Motor neuron (in vitro differentiated cells): ENCODE measurements at places on chromosomes 16 and 17.
A peak's percentile ranks its signal among the peaks of the same experiment; 100 is the strongest.

DNA sequence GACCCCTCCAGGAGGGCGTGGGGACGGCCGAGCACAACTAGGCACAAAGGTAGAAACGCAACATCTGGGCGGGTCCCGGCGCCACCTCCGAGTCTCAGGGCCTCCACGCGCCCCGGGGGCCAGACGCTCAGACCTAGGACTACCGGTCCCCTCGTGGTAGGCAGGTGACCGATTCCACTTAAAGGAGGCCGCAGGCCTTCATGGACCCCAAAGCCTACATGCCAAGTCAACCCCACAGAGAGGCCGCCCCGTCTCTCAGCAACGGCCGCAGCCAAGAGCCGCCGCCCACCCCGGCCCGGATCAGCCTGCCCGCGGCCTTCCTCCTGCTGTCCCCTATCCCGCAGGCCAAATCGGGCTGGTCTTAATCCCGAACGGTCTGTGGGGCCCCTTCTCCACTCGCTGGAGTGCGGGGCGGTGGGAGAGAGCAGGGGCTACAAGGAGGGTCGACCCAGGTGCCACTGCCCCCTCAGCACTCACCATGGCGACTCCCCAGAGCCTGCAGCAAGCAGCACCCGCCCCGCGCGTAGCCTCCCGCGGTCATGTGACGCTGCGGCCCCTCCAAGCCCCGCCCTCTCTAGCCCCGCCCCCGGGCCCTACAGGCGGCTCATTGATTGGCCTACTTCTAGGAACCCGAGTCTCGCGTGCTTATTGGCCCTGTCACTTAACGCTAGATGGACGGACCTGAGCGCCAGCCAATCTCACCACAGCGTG is at the start of gene VPS35:
Gene VPS35, minus strand, starts transcription at position 525 of the 711 bp plus-strand sequence. Its CDS starts 45 bp downstream, at position 480.
- peak; percentile 89 for ATAC-seq

DNA sequence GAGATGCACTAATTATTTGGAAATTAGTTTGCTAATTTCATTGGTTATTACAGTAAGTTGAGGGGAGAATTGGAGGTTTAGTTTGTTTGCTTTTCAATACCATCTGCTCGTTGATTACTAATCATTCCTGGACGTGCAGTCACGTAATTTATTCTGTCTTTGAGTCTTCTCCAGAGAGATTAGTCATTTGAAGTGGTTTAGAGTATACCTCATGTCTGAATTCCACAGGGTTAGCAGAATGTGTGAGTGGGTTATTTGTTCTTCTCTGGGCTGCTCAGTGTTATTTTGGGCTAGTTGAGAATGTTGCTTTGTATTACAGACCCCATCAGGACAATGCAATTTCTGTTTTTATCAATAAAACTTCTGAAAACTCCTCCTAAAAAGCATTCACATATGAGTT is 265.0 kb downstream of the RBFOX1 start:
- peak; percentile 57 for ATAC-seq

DNA sequence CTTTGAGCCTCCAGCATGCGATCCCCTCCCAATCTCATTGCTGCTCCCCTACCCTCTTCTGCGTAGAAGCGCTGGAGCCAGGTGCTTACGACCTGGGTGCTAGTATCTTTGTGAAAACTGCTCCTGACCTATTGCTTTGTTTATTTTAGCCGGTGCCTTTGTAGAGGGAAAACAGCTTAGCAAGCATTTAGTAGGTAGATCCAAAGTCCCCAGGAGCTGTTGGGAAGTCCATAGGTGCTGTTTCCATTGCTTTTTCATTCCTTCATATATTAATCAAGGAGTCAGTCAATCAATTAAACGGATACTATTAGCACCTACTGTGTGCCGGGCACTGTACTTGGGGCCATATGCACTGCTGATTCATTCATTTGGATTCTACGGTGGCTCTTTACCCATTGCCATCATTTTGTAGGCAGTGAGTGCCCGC is 497.6 kb downstream of the WWOX start:
- ATAC-seq: no peak

GRCh38 chr17:13510062-13510461 is 91.7 kb downstream of the HS3ST3A1 start:
- peak; percentile 99 for ATAC-seq

DNA sequence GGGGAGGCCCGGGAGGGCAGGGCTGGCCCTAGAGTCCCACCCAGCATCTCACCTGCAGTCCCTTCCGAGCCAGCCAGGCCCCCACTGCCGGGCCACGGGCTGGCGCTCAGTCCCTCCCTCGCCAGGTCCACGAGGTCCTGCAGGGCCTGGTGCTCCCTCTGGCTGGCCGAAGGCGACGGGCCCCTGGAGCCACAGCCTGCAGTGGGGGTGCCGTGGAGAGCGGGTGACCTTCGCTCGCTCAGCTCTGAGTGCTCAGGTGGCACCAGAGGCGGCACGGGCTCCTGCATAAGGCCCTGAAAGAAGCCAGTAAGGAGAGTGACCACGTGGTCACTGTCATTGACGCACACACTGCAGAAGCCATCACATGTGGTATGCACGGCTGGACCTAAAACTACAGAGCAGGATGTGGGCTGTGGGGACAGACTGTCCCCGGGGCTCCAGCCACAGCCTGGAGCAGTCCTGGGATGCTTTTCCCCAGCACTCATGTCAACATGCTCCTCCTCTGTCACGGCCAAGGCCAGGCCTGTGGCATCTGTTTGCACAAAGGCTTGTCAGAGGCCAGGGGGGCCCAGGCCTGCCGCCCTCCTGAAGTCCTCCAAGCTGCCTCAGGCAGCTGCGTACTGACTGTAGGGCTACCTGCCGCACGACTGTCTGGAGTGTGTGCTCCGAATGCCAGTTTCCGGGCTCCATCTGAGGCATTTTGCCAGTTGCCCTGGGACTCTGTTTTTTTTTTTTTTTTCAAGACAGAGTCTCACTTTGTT is 15.1 kb downstream of the SLX4 start:
- no peak for ATAC-seq

DNA sequence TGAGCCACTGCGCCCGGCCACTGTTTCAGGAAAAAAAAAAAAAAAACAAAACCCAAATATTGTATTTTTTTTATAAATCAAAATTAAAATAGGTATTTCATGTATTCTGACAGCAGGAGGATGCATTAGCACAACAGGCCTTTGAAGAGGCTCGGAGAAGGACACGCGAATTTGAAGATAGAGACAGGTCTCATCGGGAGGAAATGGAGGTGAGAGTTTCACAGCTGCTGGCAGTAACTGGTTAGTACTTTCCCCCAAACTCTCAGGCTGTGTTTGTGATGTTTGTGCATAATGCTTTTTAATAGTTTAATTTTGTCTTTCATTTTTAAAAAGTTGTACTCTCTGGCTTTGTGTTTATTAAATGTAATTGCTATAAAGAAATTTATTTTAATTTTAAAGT is 27.6 kb upstream of the PHAF1 start:
- no peak for ATAC-seq

GRCh38 chr16:12545792-12546342 is 257.8 kb downstream of the CPPED1 start:
- ATAC-seq: no peak

GRCh38 chr17:30393491-30393890 is 14.8 kb downstream of the CPD start:
- ATAC-seq: no peak

- no peak for ATAC-seq
Measured at GRCh38 chr16:71426880-71427615, 14.8 kb downstream of the TLE7 start.

GRCh38 chr17:79005063-79005861 is 4.3 kb downstream of the CANT1 start:
- ATAC-seq: no peak

DNA sequence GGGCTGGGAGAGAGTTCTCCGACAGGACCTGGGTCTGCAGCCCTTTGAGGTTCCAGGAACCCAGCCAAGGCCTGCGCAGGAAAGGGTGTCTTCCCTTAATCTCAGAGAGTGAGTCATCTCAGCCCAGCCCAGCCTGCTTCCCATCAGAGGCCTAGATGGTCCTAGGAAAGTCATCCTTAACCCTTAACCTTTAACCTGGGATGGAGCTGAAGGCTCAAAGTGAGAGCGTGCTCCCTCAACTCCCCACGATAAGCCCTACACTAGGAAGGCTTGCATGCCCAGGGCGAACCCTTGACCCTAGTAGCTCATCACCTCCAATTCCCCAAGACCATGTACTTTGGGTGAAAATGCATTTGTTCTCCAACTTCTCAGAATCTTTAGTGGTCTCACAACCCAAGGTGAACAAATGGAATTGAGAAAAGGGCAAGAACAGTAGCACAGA is 4.8 kb upstream of the ATXN7L3 start:
- no peak for ATAC-seq

DNA sequence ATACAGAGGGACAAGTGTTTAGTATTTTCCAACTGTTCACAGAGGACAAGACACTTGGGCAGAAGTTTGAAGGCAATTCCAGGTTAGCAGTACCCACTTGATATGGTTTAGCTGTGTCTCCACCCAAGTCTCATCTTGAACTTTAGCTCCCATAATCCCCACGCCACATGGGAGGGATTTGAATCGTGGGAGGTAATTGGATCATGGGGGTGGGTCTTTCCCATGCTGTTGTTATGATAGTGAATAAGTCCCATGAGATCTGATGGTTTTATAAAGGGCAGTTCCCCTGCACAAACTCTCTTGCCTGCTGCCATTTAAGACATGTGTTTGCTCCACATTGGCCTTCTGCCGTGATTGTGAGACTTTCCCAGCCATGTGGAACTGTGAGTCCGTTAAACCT is 668.9 kb downstream of the MAF start:
- ATAC-seq: no peak

DNA sequence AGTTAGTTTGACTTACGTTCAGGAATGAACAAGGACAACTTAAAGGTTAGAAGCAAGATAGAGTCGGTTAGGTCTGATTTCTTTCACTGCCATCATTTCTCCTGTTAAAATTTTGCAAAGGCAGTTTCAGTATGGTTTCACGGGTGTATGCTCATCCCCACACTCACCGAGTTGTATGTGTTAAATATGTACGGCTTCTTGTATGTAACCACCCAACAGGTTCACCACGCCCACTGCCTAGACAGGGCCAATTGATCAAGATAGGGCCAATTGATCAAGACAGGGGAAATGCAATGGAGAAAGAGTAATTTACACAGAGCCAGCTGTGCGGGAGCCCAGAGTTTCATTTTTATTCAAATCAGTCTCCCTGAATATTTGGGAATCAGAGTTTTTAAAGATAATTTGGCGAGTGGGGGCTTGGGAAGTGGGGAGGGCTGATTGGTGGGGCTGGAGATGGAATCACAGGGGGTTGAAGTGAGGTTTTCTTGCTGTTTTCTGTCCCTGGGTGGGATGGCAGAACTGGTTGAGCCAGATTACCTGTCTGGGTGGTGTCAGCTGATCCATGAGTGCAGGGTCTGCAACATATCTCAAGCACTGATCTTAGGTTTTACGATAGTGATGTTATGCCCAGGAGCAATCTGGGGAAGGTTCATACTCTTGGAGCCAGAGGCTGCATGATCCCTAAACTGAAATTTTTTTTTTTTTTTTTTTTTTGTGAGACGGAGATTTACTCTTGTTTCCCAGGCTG is 62.4 kb upstream of the PLCG2 start:
- no peak for ATAC-seq

GRCh38 chr17:81153340-81153803 is 11.9 kb upstream of the PVALEF start:
- no peak for ATAC-seq

- no peak for ATAC-seq
Measured at GRCh38 chr17:17988427-17988945, 15.8 kb downstream of the DRC3 start.

DNA sequence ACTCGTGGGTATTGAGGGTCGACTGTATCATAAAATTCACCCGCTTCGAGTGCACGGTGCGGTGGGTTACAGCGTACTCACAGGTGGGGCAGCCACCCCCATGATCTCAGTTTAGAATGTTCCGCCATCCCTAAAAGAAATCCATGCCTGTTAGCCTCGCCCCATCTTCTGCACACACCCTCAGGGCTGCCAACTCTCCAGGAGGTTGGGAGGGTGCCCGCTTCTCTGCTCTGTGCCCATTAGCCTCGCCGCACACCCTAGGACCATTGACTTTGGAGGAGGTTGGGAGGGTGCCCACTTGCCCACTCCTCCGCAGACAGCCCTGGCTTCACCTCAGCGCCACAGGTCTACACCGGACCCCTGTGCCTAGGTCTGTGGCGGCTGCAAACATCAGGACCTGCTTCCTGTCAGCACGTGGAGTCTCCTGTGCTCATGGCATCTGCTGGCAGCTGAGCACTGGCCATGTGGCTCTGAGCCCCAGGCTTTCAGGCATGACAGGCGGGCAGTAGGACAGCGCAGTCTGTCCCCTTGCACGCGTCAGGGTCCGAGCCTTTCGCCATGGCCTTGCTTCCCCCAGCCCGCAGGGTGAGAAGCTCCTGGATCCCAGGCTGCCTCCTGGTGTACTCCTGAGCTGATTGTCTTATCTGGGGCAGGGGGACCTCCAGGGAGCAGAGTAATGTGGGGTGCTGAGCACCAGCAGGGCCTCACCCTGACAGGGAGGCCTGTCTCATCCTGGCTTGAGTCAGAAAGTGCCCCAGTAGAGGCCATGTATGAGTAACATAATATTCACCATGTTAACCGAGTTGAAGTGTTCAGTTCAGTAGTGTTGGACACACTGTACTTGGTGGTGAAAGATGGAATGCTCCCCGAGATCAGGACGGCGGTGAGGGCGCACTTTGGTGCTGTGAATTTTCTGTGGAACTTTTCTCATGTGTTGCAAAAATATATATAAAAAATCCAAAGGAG is 21.9 kb downstream of the NME3 start:
- ATAC-seq: no peak

- ATAC-seq: no peak
Measured at GRCh38 chr16:466651-467050, 41.2 kb downstream of the RAB11FIP3 start.

DNA sequence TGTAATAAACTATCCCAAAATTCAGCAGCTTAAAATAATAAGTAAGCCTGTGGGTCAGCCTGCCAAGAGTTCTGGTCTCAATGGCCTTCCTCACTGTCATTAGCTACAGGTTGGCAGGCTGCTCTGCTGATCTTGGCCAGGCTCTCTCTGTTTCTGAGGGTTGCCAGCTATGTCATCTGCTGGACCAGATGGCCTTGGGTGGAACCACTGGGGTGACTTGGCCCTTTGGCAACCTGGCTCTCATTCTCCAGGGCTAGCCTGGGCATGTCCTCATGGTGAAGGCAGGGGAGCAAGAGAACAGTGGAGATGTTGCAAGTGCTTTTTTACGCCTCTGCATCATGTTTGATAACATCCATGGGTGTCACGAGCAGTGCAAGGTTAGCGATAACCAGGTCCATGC is 13.9 kb downstream of the ITGAM start:
- ATAC-seq: no peak

- no peak for ATAC-seq
Measured at GRCh38 chr17:8643855-8644506, 13.5 kb upstream of the MYH10 start.
